ENCODE measurements at places on chromosomes 13 and 19.

DNA sequence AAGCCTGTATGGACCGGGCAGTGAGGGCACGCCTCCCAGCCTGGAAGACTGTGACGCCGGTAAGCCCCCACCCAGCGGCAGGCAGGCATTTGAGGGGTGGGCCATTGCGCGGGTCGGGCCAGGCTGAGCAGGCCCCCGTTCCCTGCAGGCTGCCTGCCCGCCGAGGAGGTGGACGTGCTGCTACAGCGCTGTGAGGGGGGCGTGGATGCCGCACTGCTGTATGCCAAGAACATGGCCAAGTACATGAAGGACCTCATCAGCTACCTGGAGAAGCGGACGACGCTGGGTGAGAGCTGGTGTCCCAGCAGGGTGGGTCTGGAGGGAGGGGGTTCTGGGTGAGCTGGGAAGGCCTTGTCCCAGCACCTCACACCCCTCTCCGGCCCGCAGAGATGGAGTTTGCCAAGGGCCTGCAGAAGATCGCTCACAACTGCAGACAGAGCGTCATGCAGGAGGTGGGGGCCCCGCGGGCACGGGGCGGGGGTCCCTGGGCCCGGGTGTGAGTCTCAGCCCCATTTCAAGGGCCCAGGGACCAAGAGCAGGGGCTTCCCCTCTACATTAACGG is 7.1 kb downstream of the ARHGAP45 start:
- DNase-seq = no peak
- no peaks in the 10 kb centered on the region for H3K36me3 ChIP-seq
- H3K4me3 ChIP-seq = no peak overlapping the region
- no peaks in the 10 kb centered on the region for H3K4me1 ChIP-seq
- H3K27ac ChIP-seq = no peak overlapping the region
- no peaks in the 10 kb centered on the region for H3K27me3 ChIP-seq

- no peak overlapping the region for H3K4me3 ChIP-seq
- no peaks in the 10 kb centered on the region for H3K4me1 ChIP-seq
- peaks cover 19% of the 10 kb centered on the region for H3K36me3 ChIP-seq
- H3K27me3 ChIP-seq = no peaks in the 10 kb centered on the region
Measured at GRCh38 chr13:114258589-114258988, 22.8 kb upstream of the UPF3A start.

GRCh38 chr13:22082030-22082429 is 411.2 kb downstream of the FGF9 start:
- no peak overlapping the region for H3K4me3 ChIP-seq
- H3K4me1 ChIP-seq = no peaks in the 10 kb centered on the region
- DNase-seq = no peak
- H3K36me3 ChIP-seq = no peaks in the 10 kb centered on the region
- no peak overlapping the region for H3K27ac ChIP-seq

DNA sequence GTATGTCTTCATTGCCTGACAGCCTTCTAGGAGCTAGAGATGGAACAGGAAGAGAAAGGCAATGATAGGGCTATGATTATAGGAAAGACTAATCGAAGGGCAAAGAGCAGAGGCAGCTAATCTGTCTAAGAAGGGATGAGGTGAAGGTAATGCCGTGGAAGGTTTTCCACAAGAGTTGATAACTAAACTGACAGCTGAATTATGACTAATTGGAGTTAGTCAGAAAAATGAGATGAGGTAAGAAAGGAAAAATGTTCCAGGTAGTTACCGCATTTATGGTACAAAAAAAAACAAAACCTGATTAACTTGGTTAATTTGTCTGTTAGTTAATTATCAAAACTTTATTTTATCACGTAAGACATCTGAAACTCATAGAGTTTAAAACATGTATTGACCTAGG is 260.3 kb downstream of the SLITRK6 start:
- no peaks in the 10 kb centered on the region for H3K36me3 ChIP-seq
- H3K4me1 ChIP-seq = peaks cover 20% of the 10 kb centered on the region
- H3K27me3 ChIP-seq = no peaks in the 10 kb centered on the region

DNA sequence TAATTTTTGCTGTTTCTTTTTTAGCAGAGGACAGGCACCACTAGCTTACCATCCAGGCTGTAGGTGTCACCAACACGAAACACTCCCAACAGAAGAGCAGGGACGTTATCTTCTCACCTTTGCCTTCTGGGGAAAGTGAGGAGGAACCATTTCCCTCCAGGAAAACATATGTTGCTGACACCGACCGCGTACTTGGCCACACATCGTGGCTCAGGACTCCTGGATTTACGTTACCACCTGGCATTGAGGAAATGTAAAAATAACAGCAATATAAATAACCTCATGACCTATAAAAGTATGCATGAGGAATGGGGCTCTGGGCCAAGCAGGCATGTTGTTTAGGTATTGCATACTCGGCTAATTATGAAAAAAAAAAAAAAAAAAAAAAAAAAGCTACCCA is 525.1 kb downstream of the MYO16 start:
- no peaks in the 10 kb centered on the region for H3K27me3 ChIP-seq
- H3K4me3 ChIP-seq = no peak overlapping the region
- DNase-seq = no peak
- peak overlapping the region; percentile 95 for H3K27ac ChIP-seq

GRCh38 chr13:85879014-85879413 is 79.8 kb upstream of the SLITRK6 start:
- H3K27ac ChIP-seq = no peak overlapping the region
- no peaks in the 10 kb centered on the region for H3K4me1 ChIP-seq
- peak; percentile 6 for DNase-seq
- no peaks in the 10 kb centered on the region for H3K27me3 ChIP-seq
- no peak overlapping the region for H3K4me3 ChIP-seq
- H3K36me3 ChIP-seq = no peaks in the 10 kb centered on the region

DNA sequence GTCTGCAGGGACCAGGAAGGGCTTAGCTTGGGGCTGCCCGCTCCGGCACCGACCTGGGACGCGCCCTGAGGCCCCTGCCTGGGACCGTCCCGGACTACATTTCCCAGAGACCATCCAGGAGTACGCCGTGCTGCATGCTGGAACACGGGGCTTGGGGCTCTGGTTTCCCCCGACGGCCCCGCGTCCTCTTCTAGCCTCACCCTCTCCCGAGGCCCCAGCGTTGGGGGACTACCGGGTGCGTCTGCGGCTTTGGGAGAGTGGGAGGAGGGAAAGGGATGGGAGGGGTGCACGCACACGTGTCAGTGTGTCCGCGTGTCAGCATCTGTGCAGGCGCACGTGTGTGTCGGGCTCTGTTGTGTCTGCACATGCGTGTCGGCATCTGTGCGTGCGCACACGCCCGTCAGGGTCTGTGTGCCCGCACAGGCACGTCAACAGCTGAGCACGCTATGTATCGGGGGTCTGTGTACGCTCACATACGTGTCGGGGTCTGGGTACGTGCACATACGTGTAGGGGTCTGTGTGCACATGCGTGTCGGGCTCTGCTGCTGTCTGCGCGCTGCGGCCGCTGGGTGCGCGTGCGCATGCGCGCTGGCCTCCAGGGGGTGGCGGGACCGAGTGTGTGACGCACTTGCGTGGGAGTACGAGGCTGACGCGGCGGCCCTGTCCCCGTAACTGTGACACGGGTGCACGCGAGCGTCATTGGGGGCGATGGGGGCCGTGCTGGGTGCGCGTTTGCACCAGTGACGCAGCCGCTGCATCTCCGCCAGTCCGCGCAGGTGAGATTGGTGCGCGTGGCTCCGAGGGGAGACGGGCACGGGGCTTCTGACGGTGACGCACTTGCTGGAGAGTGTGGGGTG is at the start of gene ZNF331:
ZNF331 (plus strand) TSS at position 625 of the 857 bp plus-strand sequence. CDS start 31,232 bp downstream, outside the sequence.
- H3K4me1 ChIP-seq = peaks cover 23% of the 10 kb centered on the region
- DNase-seq = peak; percentile 78
- H3K27ac ChIP-seq = peak within 1 kb of the TSS; percentile 81
- no peaks in the 10 kb centered on the region for H3K27me3 ChIP-seq

GRCh38 chr19:12450844-12451243 is 10.0 kb upstream of the ZNF443 start:
- H3K4me3 ChIP-seq = no peak overlapping the region
- DNase-seq = no peak
- no peak overlapping the region for H3K27ac ChIP-seq

GRCh38 chr19:13038306-13039210 is 43.3 kb downstream of the NFIX start:
- H3K4me3 ChIP-seq = no peak overlapping the region
- H3K4me1 ChIP-seq = peaks cover 44% of the 10 kb centered on the region
- H3K36me3 ChIP-seq = peaks cover 8% of the 10 kb centered on the region
- peak overlapping the region; percentile 85 for H3K27ac ChIP-seq

DNA sequence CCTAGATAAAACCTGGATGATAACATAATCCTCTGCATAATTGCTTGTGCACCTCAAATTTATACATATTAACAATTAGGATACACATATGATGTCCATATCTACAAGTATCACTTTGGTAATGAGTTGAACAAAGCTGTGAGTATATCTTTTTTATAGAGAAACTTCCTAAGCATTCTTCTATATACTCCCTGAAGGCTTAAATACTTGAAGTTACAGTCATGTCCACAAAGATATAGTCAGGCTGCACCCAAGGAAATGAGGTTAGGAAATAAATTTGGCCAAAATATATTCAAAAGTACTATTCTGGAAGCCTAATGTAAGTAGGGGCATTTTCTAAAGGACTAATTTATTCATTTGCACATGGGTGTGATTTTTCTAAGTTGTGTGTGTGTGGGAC is 761.5 kb downstream of the PCDH9 start:
- H3K4me3 ChIP-seq = no peak overlapping the region
- no peaks in the 10 kb centered on the region for H3K27me3 ChIP-seq
- no peaks in the 10 kb centered on the region for H3K36me3 ChIP-seq

- peaks cover 15% of the 10 kb centered on the region for H3K36me3 ChIP-seq
- H3K4me3 ChIP-seq = no peak overlapping the region
- H3K27ac ChIP-seq = no peak overlapping the region
- peaks cover 5% of the 10 kb centered on the region for H3K4me1 ChIP-seq
- no peak for DNase-seq
Measured at GRCh38 chr19:4413588-4413987, 11.1 kb downstream of the CHAF1A start.

DNA sequence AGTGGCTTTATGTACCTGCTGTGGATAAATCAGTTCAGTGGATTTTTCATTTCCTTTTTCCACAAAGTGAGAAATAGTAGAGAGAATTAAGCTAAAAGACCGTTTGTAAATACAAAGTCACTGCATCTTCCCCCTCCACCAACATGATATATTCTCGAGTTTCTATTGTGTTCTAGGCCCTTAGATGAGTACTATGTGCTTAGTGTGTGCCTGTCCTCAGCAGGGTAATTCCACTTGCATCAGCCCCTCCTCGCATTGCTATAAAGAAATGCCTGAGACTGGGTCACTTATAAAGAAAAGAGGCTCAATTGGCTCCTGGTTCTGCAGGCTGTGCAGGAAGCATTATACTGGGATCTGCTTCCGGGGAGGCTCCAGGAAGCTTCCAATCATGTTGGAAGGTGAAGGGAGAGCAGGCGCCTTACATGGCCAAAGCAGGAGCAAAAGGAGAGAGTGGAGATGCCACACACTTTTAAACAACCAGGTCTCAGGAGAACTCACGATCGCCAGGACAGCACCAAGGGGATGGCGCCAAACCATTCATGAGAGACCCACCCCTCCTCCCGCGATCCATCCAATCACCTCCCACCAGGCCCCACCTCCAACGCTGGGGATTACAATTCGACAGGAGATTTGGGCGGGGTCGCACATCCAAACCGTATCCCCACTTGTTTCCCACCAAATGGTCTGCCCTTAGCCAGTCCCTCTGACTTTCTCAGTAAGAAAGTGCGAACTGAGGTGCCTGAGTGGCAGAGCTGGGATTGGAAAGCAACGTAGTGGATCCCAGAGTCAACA is 102.3 kb upstream of the ABCC4 start:
- no peak overlapping the region for H3K27ac ChIP-seq
- peak; percentile 13 for DNase-seq
- peak overlapping the region; percentile 63 for H3K4me3 ChIP-seq
- no peaks in the 10 kb centered on the region for H3K27me3 ChIP-seq

DNA sequence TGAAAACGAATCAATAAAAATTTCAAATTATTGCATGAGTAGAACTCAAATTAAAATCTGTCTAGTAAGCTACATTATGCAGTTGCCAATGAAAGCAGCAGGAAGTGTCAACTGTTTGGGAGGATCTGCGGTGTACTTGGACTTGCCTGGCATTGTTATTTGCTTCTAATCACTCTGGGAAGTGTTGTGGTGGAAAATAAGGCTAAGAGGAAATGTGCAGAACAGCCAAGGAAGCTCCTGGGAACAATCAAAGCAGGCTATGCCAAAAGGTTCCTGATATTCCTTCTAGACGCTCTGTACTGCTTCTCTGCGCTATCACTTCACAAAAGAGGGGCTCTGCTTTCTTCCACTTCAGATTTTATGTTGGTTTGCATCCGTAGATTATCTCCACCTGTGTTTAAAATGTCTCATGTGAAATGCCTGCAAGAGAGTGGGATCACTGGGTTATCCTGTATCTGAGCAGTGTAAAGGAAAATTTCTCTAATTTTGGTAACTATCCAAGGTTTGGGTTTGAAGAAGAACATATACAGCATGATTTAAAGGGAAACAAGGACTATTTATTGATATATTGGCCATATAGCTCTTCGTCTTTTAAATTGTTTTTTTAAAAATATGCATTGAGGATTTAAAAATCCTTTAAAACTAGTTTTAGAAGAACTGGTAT is 182.7 kb upstream of the CSNK1A1L start:
- DNase-seq = no peak
- no peaks in the 10 kb centered on the region for H3K4me1 ChIP-seq
- no peaks in the 10 kb centered on the region for H3K36me3 ChIP-seq
- H3K4me3 ChIP-seq = no peak overlapping the region

DNA sequence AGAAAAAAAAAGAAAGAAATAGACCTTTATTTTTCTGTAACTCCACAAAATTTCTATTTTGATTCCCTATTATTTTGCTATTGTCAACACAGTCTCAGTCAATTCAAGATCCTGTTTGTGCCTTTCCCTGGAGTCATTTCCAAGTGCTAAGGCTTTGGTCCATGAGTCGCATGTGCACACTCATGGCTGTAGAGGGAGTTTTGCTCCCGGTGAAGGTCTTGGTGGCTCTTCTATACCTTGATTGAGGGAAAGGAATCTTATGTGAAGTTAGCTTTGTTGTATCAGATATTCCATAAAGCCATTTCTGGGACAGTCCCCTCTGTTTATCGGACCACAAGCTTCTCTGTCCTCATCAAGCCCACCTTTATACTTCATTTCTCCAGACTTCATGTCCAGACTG is 58.7 kb upstream of the ALOX5AP start:
- H3K4me1 ChIP-seq = peaks cover 4% of the 10 kb centered on the region
- H3K27me3 ChIP-seq = no peaks in the 10 kb centered on the region
- no peak overlapping the region for H3K4me3 ChIP-seq
- peak; percentile 54 for DNase-seq

DNA sequence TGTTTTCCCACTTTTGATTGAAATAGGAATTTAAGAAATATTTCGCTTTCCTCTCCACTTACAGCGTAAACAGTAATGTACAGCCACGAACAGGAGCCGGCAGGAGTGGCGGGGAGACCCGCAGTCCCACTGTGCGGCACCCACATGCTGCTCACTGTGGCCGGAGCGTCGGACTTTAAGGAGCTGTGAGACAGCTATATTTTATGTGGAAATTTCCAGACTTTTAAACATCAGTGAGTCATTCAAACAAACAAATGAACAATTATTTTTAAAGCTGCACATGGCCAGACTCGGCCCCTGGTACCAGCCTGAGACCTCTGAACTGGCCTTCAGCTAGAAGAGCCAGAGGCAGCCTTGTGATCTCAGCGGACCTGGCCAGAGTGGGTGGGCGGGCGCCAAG is 52.5 kb downstream of the CRYL1 start:
- no peaks in the 10 kb centered on the region for H3K36me3 ChIP-seq
- H3K27ac ChIP-seq = no peak overlapping the region
- no peak overlapping the region for H3K4me3 ChIP-seq
